ENCODE measurements at places on chromosomes 7 and 10.

DNA sequence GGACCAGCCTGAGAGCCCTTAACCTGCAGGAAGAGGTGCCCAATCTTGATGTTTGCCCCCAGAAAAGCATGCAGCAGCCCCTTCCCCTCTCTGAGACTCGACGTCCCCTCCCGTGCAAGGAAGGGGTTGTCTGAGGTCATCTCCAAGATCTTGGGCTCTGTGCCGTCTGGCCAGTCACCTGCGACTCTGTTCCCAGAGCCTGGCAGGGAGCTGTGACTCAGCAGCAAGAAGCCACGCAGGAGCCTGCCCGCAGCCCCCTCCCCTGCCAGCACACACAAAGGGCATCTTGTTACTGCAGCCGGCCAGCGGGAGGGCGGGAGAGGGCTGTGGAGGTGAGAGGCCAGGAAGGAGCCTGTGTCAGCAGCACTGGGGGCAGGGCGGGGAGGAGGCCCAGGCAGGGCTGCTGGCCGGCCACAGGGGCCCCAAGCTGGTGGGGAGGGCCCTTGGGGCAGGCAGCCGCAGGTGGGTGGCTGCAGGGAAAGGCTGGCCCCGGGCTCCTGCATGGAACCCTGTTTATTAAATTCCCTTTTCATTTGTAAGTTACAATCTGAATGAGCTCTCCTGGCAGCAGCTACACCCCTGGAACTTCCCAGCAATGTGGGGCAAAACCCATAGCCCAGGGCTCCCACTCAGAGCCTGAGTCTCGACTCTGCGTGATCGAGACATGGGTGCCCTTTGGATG lies 103.7 kb upstream of the ZMIZ1 start:
- DNase-seq, result no peak

DNA sequence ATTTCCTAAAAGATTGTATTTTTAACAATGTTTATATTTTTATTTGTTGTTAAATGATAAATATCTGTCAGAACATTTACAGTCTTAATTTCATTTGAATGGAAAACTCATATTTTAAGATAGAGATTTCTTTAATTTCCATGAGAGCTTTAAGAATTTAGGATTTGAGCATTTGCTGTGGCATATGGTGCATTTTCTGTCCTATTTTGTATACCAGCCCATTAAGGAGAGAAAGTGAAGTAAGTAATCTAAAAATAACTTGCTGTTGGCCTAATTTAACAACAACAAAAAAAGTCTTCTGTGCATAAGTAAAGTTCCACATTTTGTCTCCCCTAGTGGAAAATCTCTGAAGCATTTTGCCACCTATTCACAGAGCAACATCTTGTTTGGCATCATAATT lies 190.9 kb upstream of the PPP1R3A start:
- no peak for DNase-seq

- DNase-seq, result no peak
These were observed 78.2 kb upstream of the TARP start for GRCh38 chr7:38351601-38352000.

GRCh38 chr10:60262647-60263126 lies 127.0 kb downstream of the ANK3 start:
- no peak for DNase-seq

DNA sequence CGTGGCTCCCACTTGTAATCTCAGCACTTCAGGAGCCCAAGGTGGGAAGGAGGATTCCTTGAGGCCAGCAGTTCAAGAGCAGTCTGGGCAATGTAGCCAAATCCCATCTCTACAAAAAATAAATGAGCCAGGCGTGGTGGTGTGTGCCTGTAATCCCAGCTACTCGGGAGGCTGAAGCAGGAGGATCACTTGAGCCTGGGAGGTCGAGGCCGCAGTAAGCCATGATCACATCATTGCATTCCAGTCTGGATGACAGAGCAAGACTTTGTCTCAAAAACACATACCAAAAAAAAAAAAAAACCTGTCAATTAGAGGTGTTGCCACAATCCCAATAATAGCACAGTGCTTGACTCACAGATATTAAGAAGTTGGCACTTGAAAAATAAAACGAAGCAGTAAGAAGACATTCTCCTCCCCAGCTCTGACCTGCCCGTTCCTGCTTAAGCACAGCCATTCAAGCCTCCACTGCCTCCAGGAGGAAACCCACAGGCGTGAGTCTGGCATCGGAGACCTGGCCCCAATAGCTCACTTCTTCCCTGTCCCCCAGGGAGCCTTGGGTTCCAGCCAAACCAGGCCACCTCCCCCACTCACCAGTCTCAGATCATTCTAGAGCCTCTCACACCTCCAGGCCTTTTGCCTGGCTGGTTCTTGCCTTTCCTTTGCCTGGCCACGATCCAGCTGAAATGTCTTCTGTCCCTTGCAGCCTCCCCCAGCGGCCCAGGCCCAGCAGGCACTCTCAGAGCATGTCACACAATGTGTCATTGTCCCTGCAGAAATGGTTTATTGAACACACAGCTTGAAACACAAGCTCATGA lies 45.3 kb upstream of the GTF2I start:
- no peak for DNase-seq

- no peak for DNase-seq
These were observed 59.4 kb downstream of the CDK14 start for GRCh38 chr7:90655566-90655965.

GRCh38 chr10:103244666-103245271 lies 918 bp upstream of the RPEL1 start:
- DNase-seq, result peak; percentile 23

GRCh38 chr7:16774294-16774693 lies 20.7 kb downstream of the TSPAN13 start:
- DNase-seq, result no peak

DNA sequence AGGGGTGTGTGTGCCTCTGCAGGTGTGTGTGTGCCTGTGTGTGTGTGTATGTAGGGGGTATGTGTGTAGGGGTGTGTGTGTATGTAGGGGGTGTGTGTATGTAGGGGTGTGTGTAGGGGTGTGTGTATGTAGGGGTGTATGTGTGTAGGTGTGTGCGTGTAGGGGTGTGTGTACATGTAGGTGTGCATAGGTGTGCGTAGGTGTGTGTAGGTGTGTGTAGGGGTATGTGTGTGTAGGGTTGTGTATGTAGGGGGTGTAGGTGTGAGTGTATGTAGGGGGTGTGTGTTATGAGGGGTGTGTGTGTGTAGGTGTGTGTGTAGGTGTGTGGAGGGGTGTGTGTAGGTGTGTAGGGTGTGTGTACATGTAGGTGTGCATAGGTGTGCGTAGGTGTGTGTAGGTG lies 48.6 kb upstream of the PSMG3 start:
- DNase-seq, result no peak

DNA sequence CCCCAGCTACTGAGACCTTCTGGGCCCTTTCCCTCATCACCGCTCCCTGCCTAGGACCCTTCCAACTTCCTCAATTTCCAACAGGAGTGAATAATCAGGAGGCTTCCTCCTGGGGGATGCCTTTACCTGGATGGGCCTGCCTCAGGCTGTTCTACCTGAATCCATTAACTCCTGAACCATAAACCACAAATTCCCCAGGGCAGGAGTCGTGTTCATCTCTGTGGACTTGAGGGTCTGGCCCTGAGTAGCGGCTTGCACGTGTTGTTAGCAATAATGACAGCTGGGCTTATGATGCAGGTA lies 105.1 kb upstream of the GPR26 start:
- DNase-seq, result no peak

GRCh38 chr10:101364721-101365120 lies 10.8 kb downstream of the BTRC start:
- no peak for DNase-seq

GRCh38 chr10:76576276-76576962 lies 1061.2 kb downstream of the KCNMA1 start:
- no peak for DNase-seq

Measured in activated naive CD8-positive, alpha-beta T cell treated with anti-CD3 and anti-CD28 coated beads, Interleukin-2, amount 50 U/mL, for 16 hours (primary cell).